ENCODE measurements at places on chromosomes 13 and 19.

- no peak for DNase-seq
Measured at GRCh38 chr13:80239571-80240255, 101.2 kb downstream of the SPRY2 start.

- DNase-seq = no peak
Measured at GRCh38 chr19:42531313-42531712, 3.0 kb upstream of the CEACAM1 start.

- DNase-seq = no peak
Measured at GRCh38 chr19:48303367-48303766, 22.0 kb upstream of the EMP3 start.

DNA sequence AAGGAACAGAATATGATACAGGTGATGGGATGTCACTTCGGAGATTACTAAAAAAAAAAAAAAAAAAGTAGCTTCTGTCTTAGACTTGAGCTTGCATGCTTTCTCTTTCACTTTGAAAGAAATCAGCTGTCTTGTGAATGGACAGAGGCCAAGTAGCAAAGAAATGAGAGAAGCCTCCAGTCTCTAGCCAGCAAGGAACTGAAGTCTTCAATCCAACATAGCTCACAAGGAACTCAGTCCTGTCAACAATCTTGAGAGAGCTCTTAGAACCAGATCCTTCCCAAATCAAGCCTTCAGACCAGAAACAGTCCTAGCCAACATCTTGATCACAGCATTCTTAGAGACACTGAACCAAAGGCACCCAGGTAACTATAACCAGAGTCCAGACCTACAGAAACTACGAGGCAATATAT is 7.7 kb downstream of the N4BP2L2 start:
- no peak for DNase-seq

DNA sequence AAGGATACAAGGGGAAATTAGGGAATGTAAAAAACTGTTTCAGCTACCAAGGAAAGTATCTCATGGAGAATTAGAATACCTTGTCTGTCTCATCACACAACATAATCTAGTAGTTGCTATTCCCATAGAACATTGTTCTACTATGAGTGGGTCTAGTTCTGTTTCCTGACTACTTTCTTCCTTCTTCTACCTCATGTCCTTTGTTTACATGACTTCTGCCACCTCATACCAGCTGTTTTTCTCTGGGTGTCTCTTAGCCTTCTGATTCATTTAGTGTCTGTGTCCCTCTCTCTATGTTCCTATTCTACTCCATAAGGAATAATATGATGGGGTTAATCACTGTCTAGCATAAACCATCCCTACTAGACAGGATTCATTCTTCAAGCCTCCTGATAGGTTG is 887.3 kb downstream of the DIAPH3 start:
- no peak for DNase-seq

DNA sequence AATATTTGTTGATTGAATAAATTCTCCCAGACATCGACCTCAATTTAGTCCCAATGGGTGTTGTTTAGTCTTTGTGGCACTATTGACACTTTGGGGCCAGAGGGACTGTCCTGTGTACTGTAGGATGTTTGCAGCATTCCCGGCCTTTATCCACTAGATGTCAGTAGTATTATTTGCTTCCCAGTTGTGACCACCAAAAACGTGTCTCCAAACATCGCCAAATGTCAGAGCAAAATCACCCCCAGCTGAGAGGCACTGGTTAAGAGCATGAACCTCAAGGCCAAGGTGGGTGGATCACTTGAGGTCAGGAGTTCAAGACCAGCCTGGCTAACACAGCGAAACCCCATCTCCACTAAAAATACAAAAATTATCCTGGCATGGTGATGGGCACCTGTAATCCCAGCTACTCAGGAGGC is 15.4 kb downstream of the NLRP12 start:
- no peak for DNase-seq

GRCh38 chr19:3365093-3365835 is 1.1 kb upstream of the NFIC start:
- DNase-seq = peak; percentile 86

DNA sequence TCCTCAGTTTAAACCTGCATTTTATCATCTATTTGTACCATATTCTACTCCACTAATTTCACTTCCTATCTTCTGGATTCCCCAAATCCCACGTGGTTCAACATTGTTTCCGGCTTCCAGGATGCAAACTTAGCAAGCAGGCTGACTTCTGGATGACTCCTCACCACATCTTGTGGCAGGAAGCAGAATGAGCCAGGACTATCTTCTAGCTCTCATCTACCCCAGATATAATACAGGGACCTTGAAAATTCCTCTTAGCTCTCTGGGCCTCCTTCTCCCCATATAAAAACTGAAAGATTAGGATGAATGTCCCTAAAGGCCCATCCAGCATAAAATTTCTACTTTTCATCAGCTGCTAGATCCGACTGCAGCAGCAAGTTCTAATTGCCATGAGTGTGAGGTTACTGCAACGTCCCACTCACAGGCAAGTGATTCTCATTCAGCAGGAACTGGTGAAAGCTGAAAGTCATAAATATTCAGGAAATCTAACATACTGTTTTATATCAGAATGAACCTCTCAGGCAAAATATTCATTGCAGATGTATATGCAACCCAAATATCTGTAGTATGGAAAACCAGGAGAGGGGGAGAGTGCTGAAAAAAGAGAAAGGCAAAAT is 93.4 kb downstream of the KCTD12 start:
- DNase-seq = no peak

DNA sequence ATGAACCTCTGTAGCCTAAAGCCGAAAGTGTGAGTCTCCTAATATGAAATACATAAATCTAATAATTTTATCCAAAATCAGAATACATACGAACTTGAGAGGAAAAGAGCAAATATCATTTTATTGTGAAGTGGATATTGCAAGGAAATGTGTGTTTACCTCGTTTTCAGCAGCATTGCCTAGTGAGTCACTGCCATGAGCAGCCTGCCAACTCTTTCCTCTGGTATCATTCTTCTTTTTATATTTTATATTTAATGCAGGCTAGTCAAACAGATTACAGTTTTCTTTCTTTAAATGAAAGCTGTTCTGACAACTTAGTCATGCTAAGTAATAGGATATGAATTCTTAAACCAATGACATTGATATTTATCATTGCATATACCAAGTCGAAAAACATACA is 44.2 kb downstream of the EDNRB start:
- DNase-seq = no peak

DNA sequence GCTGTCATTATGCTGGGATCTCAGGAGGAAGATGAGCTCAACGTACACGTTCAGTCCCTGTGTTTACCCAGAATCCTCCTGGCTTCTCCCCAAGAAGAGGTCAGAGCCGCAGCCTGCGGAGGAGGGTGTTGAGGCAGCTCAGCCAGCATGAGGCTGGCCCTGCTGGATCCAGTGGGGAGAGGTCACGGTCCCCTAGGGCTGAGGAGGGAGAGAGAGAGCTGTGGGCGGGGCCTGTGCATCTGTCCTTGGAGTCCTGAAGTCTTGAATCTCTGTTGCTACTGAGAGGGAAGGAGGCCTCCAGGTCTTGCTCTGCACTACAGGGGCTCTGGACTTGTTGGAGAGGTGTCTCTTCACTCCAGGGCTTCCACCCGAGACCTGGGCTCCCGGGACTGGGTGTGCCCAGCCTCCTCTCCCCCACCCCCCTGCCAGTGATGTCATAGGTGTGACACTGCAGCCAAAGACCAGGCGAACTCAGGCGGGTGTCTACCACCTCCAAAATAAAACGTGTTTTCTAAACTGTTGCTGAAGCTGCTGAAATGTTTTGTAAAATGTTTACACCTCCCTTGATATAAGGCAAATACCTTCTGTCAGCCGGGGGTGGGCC is 77.9 kb upstream of the KCTD15 start:
- no peak for DNase-seq

DNA sequence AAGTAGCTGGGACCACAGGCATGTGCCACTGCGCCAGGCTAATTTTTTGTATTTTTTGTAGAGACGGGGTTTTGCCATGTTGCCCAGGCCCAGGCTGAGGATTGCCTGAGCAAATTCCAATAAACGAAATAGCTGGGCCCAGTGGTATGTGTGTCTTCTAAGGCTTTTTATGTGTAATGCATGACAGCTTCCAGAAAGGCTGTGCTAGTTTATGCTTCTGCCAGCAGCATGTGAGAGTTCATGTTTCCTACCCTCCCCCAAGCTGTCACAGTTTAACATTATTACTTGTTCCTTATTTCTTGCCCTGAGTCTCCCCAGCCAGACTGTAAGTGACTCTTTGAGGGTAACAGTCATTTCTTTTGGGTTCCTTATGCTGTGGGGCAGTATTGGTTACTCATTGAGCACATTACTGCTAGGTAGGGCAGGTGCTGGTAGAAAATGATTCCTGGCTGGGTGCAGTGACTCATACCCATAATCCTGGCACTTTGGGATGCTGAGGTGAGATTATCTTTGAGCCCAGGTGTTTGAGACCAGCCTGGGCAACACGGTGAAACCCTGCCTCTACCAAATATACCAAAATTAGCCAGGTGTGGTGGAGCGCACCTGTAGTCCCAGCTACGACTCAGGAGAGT is 13.6 kb downstream of the GPATCH1 start:
- no peak for DNase-seq

GRCh38 chr19:16623576-16623975 is 4.4 kb downstream of the MED26 start:
- no peak for DNase-seq

- DNase-seq = no peak
Measured at GRCh38 chr19:3506384-3507340, 551 bp downstream of the FZR1 start.

- no peak for DNase-seq
Measured at GRCh38 chr19:38255383-38256014, 675 bp downstream of the PPP1R14A start.

DNA sequence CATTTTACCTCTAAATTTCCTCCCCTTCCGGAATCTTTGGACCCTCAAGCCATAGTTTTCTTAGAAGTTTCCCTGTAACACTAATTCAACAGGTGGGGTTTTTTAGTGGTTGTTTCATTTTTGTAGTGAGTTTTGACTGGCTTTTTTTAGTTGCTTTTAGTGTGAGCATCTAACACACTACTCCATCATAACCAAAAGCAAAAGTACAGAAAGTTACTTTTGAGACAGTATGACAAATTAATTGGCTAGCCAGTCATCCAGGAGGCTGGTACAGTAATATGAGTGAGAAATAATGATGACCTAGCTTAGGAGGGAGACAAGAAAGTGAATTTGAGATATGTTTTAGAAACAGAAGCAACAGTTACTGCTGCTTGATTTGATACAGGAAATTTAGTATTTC is 71.5 kb downstream of the DNAJC15 start:
- no peak for DNase-seq

DNA sequence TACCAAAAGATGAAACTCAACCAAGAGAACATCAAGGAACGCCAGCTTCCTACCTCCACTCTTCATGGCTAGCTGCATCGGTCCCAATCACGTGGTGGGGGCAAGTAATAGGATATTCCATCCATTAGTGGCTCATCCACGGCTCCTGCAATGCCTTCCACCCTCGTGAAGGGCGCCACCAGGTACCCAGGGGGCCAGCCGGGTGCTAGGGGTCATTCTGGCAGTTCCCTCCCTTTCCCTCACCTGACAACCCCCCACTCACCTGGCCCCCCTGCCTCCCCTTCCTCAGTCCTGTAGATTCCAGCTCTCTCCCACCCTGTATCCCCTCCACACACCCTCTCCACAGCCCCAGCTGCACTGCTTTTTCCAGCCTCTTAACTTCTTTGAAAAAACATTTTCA is 161.9 kb downstream of the URI1 start:
- no peak for DNase-seq

- peak; percentile 68 for DNase-seq
Measured at GRCh38 chr19:45526143-45526542, 18.9 kb downstream of the VASP start.

- no peak for DNase-seq
Measured at GRCh38 chr19:14545716-14546082, 16.3 kb downstream of the TECR start.
